ENCODE measurements at places on chromosomes 2 and 18.

DNA sequence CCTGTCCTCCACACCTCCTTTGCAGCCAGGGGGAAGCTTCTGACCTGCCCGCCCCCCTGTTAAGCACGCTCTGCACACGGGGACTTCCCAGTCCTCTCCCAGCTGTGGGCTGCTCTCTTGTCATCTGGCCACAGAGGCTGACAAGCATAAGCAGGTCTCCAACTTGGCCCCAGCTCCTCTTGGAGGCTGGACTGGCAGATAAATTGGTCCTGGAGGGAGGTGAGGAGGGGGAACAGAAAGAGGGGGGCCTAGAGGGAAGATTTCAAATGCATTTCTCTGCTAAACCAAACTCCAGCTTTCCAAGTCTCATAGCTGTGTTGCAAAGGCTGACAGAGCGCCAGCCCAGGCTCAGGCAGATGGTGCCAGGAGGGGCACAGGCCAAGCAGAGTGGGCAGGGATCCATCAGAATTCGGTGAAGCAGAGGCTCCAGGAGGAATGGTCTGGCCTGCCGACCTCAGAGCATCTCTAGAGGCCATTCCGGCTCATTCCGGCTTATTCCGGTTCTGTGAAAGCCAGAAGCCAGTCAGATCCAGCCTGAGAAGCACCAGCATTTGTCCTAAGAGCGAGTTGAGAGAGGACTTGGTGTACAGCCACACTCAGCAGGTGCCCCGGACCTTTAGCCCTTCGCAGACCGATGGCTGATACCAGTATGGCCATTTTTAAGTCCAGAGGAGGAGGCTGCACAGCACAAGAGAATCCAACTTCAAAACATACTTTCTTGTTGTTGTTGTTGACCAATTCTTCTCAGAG, 508.9 kb upstream of the MYT1L start:
- no peak for DNase-seq
- no peaks in the 10 kb centered on the region for H3K4me1 ChIP-seq
- H3K4me3 ChIP-seq: no peak overlapping the region
- H3K27me3 ChIP-seq: no peaks in the 10 kb centered on the region
- H3K27ac ChIP-seq: no peak overlapping the region
- H3K36me3 ChIP-seq: no peaks in the 10 kb centered on the region

GRCh38 chr2:59733970-59734369, 819.5 kb downstream of the BCL11A start:
- no peaks in the 10 kb centered on the region for H3K27me3 ChIP-seq
- H3K4me3 ChIP-seq: no peak overlapping the region
- H3K27ac ChIP-seq: no peak overlapping the region
- no peaks in the 10 kb centered on the region for H3K4me1 ChIP-seq
- no peak for DNase-seq

- no peaks in the 10 kb centered on the region for H3K36me3 ChIP-seq
- no peak overlapping the region for H3K27ac ChIP-seq
- H3K4me3 ChIP-seq: no peak overlapping the region
Measured at GRCh38 chr18:67007085-67007484, 403.2 kb upstream of the CDH19 start.

DNA sequence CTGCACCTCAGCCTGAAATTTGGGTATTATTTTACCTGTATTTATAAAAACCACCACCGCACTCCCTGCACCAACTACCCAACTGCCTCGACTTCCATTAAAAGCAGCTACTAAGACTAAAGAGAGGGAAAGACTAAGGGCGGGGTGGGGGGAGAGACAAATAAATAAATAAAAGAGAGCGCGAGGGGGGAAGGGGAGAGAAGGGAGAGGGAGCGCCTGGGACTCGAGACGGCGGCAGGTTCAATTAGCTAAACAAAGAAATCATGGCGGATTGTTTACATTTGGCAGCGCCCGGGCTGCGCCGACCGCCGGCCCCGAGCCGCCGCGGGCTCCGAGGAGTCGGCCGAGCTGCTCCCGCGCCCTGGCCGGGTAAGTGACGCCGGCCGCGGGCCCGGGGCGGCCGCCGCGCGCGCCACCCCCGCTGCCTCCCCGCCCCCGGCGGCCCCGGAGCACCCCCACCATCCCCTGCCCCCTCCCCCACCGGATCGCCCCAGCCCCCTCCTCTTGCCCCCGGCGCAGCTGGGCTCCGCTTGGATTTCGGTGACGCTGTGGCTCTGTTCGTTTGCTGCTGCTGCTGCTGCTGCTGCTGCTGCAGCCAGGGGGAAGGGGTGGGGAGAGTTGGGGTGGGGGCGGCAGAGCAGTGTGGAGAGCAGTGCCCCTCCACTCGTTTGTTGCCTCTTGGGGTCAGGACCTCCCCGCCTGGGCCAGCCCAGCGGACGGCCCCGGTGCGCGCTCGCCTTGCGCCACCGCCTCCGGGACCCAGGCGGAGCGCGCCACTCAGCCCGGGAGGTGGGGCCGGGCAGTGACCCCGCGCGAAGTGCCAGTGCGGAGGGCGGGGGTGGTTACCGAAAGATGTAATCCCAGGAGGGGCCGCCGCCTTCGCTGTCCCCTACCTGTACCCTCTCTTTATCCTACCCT, 187.2 kb upstream of the FANCL start:
- H3K27me3 ChIP-seq: peaks cover 5% of the 10 kb centered on the region
- H3K36me3 ChIP-seq: no peaks in the 10 kb centered on the region
- DNase-seq: no peak
- H3K4me1 ChIP-seq: peaks cover 5% of the 10 kb centered on the region
- no peak overlapping the region for H3K4me3 ChIP-seq

GRCh38 chr2:47093626-47094025, 61.5 kb downstream of the STPG4 start:
- no peak overlapping the region for H3K27ac ChIP-seq
- H3K4me3 ChIP-seq: no peak overlapping the region
- H3K36me3 ChIP-seq: no peaks in the 10 kb centered on the region
- H3K27me3 ChIP-seq: no peaks in the 10 kb centered on the region

DNA sequence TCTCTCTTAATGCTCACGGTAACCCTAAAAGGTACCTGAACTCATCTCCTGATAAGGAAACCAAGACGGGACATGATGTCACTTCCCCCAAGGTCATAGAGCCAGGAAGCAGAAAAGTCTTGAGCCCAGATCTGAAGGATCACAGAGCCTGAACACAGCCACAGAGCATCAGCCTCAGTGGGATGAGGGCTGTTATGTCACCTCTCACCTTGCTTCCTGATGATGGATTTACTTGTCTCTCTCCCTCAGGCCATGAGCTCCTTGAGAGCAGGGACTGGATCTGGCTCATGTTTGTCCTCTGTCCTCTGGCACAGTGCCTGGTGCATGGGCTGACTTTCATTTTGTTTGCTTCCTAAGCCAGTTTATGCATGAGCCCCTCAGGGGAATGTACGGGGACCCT, 54.2 kb downstream of the SERTAD2 start:
- DNase-seq: no peak
- H3K4me1 ChIP-seq: no peaks in the 10 kb centered on the region
- no peaks in the 10 kb centered on the region for H3K27me3 ChIP-seq
- H3K4me3 ChIP-seq: no peak overlapping the region
- H3K27ac ChIP-seq: no peak overlapping the region

GRCh38 chr18:350953-351572, 83.2 kb upstream of the THOC1 start:
- H3K27ac ChIP-seq: no peak overlapping the region
- DNase-seq: no peak
- H3K4me1 ChIP-seq: no peaks in the 10 kb centered on the region
- no peaks in the 10 kb centered on the region for H3K36me3 ChIP-seq
- no peak overlapping the region for H3K4me3 ChIP-seq
- no peaks in the 10 kb centered on the region for H3K27me3 ChIP-seq

- no peak overlapping the region for H3K27ac ChIP-seq
- no peaks in the 10 kb centered on the region for H3K27me3 ChIP-seq
- H3K4me1 ChIP-seq: no peaks in the 10 kb centered on the region
- H3K4me3 ChIP-seq: no peak overlapping the region
- no peak for DNase-seq
- no peaks in the 10 kb centered on the region for H3K36me3 ChIP-seq
Measured at GRCh38 chr2:222194669-222195068, 104.1 kb downstream of the PAX3 start.

GRCh38 chr18:42229211-42230210, 274.5 kb downstream of the PIK3C3 start:
- no peak overlapping the region for H3K27ac ChIP-seq
- H3K36me3 ChIP-seq: no peaks in the 10 kb centered on the region
- no peaks in the 10 kb centered on the region for H3K4me1 ChIP-seq
- DNase-seq: no peak

- H3K27ac ChIP-seq: no peak overlapping the region
- no peaks in the 10 kb centered on the region for H3K36me3 ChIP-seq
- DNase-seq: no peak
Measured at GRCh38 chr2:9356261-9356660, 67.1 kb downstream of the ITGB1BP1 start.
